Hematopoietic multipotent progenitor cell (in vitro differentiated cells): ENCODE measurements at places on chromosomes 2 and 18. TPM values are rescaled to one million over a fixed set of nuclear protein-coding genes. Genes with fewer than 3 reads are reported as not detected.

- DNase-seq: no peak
Measured at GRCh38 chr2:205267323-205267722, 415.0 kb upstream of the NRP2 start.

GRCh38 chr2:29532436-29532835 lies 388.9 kb downstream of the ALK start:
- no peak for DNase-seq

- DNase-seq: no peak
Measured at GRCh38 chr2:227177592-227178336, 13.3 kb downstream of the COL4A3 start.

DNA sequence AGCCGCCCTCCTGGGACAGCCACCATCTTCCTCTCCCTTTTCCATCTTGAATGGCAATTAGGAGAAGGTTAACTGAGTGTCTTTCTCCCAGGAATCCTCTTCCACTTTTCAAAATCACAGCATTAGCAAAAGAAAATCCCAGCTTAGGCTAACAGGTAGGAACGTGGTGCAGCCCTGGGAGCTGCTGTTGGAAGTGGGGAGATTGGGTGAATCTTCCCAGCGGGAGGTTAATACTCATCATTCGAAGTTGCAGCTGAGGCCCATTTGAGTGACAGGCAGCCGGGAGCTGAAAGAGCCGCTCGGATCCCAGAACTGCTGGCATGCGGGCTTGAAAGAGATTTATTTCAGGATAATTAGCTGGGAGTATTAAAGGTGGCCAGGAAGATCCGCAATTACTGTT lies 306.0 kb downstream of the BCL11A start:
- DNase-seq: no peak

GRCh38 chr2:240780023-240780700 lies 39.9 kb downstream of the KIF1A start:
- DNase-seq: no peak

DNA sequence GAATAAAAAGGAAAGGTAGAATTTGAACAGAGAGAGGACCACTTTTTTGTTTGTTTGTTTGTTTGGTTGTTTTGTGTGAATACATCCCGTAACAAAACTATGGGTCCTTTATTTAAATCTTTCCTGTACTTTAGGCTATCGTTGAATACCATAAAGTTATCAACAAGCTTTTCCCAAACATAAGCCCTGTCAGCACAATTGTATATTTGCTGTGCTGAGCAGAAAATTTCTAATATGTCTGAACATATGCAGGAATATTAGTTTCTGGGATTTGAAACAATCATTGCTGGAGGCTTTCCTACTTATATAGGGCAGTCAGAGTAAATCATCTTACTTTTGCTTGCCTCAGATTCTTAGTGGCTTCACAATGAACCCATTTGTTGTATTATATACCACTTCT lies 536.4 kb downstream of the CNTNAP5 start:
- no peak for DNase-seq

DNA sequence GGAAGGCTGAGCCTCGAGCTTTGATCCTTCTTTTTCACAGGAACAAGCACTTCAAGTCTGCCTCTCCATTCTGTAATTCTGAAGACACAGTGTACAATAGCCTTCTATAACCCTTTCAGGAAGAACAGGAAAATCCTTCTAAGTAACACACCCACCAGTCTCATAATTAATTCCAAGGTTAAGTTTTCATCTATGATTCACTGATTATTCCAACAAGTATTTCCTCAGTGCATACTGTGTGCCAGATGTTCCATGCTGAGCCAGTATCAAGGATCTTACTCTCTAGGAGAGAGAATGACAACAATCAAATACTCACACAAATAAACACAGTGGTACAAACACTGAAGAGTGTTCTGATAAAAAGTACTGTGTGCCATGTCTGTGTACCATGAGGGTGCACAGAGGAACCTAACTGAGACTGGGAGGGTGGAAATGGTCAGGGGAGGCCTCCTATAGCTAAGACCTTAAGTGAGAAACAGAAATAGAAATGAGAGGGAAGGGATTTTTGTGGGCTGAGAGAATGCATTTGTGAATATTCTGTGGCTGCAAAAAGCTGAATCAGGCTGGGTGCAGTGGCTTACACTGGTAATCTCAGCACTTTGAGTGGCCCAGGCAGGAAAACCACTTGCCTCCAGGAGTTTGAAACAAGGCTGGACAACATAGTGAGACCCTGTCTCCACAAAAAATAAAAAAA lies 7.3 kb upstream of the MTLN start:
- DNase-seq: no peak

DNA sequence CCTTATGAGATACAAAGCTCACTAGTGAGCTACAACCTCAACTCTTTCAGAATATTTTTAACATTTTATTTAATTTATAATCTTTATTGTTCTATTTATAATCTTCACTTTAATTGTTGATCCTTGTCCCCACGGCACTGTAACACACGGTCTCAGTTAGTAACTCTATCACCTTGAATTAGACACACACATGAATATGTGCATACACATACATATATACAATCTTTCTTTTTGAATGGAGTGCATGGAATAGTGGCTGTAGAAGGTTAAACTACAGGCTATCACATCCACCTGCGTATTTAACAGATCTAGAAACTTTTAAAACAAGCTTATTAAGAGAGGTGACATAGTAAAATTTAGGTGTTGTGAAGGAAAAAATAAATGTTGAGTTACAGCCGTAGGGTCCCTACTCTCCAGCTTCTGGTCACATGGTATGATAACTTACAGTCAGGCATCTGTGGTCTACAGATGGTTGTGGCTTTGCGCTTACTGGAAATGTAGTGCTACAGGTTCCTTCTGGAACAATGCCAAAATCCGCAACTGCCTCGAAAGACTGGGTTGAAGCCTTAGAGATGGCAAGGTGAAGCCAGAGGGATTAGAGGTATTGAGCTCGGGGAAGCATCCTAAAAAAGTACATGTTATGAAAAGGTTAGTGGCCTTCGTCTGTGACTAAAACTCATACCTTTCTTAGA lies 1324.1 kb upstream of the SLC39A10 start:
- DNase-seq: peak; percentile 5

DNA sequence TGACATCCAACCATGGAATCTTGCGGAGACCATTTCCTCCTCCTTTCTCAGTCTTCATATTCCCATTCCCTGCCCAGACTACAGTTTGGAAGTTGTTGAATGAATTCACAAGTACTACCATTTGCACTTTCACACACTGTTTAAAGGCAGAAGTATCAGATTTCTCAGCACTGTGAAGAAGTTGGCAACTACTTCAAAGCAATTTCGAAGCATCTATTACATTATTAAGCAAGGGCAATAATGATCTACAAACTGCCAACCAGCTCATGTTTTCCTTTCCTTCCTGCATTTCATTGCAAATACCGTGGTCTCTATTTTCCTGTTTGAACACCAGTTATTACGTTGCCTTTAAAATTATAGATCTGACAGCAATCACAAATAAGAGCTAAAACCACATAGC lies 105.5 kb downstream of the IRS1 start:
- DNase-seq: no peak

DNA sequence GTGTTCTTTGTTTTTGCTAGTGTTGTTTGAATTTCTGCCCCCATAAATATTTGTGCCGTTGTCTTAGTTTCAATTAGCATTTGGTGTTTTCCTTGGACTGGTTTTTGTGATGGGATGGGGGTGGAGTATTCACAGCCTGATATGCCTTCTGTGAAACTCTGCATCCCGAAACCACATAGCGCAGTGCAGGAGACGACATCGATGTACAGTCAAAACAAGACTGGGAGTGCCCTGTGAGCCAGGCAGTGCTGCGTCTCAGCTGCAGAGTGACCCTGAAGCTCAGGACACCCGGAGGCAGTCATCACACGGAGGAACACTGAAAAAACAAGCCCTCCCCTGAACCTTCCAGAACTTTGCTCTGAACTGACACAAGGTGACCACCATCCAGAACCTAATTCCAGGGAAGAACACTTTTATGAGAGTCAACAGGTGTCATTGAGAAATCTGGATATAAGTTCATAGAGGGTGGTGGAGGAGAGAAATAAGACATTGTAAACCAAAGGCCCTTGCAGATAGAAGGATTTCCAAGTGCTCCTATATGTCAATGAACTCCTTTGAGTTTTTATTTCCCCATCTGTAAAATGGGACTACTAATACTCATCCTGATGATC lies 61.2 kb upstream of the CABLES1 start:
- no peak for DNase-seq

GRCh38 chr2:219045937-219046550 lies 4.7 kb upstream of the CFAP65 start:
- peak; percentile 61 for DNase-seq

- no peak for DNase-seq
Measured at GRCh38 chr18:38198956-38199355, 633.4 kb upstream of the CELF4 start.

GRCh38 chr2:20604401-20604911 lies 46.4 kb downstream of the HS1BP3 start:
- no peak for DNase-seq

The ZNF804A gene
- 4.6 TPM for total RNA-seq

The IMMT gene
- total RNA-seq: 36.1 TPM

The TXNDC2 gene
- total RNA-seq: not detected

The DCDC2C gene
- not detected for total RNA-seq

The C2orf66 gene
- 0.27 TPM for total RNA-seq

The CACNB4 gene
- total RNA-seq: 0.54 TPM
